Fibroblast of the aortic adventitia (primary cell): ENCODE measurements at places on chromosomes 7 and 10.

- DNase-seq: no peak
Observed at GRCh38 chr7:40282858-40283257, 148.1 kb downstream of the SUGCT start.

DNA sequence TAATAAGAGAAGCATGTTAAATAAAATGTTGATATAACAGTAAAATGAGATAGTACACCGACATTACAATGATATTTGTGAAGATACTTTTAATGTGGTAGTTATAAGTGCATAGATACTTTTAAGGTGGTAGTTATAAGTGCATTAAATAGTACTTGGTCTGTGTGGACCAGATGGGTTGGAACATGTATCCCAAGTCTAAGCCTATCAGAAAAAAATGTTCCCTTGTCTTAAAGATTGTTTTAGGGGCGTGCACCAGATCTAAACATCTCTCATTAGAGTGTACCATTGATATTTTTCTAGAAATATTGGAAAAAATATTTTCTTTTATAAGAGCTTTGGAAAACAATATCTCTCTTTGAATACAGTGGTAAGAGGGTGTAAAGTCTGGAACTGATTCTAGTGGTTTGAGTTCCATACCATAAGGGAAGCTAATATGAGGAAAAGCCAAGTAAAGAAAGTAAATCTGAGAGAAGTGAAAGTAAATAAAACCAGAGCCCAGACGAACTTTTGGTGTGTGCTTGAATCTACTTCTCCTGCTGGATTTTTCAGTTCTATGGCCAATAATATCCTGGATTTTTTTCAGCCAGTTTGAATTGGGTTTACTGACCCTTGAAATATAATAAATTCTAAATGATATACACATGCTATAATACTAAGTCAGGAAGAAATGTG is 175.3 kb downstream of the MBL2 start:
- DNase-seq: peak; percentile 24

- no peak for DNase-seq
Observed at GRCh38 chr10:10307551-10307950, 710.1 kb upstream of the CELF2 start.

DNA sequence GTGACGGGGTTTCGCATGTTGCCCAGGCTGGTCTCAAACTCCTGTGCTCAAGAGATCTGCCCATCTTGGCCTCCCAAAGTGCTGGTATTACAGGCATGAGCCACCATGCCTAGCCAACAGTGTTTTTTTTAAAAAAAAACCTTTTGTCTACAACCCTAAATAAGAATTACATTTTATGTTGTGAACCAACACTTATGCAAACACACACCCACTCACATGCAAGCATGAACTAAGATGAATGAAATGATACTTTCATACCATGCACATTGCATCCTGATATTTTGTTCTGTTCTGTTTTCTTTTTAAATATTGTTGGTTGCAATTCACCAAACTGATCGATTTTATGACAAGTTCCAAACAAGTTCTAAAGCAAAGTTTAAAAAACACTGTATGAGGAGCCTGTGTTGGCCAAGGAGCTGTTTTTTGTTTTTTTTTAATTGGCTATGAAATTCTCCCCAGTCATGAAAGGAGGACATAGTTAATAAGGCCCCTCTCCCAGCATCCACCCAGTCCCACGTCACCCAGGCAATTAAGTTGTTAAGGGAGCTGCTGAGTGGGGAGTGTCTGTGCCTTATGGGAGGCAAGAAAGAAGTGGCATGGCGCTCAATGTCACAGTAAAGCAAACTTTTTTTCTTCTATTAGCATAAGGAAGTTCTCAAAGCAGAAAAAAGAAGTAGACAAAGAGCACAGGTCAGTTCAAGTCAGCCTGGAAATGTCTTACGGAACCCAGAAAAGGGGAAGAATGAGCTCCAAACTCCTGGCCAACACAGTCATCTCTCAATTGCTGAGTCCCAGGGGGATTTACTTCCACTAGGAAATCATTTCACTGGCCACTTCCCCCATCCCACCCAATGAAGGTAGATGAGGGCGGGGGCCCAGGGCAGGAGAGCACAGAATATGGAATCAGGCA is 50.1 kb downstream of the NOD1 start:
- DNase-seq: no peak

DNA sequence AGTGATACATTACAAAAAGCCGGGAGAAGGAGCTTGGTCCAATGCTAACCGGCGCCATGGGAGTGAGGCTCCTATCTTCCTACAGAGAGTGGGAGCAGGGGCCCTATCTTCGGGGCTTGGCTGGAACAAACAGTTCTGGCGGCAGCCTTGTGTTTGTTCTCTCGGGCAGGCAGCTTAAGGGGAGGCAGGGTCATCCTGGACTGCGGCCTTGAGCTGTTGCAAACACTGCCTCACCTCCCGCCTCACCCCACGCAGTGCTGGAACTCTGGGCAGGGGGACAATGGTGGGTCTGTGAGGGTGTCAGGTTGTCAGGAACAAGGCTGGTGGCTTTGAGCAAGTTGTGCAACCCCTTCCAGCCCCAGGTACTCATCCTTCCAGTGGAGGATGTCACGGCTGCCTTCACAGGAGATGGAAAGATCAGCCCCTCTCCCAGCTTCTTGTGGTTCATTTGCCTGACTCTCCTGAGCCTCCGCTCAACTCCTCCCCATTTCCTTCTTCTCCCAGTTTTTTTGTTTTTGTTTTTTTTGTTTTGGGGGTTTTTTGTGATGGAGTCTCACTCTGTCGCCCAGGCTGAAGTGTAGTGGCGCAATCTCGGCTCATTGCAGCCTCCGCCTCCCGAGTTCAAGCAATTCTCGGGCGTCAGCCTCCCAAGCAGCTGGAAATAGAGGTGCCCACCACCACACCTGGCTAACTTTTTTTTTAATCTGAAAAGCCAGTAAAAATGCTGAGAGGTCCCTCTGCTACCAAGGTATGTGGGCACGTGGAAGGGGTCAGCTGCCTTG is 57.4 kb downstream of the SPOCK2 start:
- DNase-seq: no peak

GRCh38 chr7:40582539-40582938 is 447.7 kb downstream of the SUGCT start:
- DNase-seq: no peak

DNA sequence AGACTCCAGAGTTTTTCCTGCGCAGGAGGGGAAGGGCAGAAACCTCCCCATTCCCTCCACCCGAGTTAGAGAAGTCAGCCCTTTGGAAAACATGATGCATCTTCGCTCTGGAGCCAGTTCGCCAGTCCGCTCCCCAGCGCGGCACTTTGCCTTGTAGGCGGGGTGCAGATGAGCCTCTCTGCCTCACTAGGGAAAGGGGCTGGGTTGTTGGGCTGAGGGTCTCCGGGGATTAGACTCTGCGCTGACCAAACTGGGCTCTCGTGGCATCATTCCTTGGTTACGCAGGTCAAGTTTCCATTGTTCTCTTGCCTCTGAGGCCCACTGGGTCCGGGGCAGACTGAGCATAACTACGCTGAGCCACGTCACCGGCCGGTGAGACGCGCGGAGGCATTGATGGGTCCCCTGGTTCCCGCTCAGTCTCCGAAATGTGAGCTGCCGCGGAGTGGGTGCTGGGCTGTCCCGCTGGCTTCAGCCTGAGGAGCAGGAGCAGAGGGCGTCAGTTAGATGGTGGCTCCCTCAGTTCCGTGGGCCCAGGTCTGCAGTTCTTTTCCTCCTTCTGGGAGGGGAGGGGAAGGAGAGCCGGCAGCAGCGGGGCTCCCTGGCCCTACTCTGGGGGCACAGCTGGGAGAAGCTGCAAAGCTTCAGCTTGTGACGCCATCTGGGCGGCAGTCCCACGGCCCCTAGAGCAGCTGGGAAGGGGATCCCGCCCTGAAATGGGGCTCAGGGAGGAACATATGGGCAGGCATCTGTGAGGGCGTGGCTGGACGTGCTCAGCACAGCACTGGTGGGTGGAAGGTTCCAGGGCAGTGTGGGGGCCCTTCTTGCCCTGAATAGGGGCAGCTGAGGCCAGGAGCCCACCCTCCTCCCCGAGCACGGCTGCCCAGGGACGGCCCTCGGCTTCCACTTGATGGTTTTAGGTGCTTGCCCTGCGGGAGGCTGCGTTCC is 121.3 kb upstream of the BTBD16 start:
- DNase-seq: peak; percentile 91

DNA sequence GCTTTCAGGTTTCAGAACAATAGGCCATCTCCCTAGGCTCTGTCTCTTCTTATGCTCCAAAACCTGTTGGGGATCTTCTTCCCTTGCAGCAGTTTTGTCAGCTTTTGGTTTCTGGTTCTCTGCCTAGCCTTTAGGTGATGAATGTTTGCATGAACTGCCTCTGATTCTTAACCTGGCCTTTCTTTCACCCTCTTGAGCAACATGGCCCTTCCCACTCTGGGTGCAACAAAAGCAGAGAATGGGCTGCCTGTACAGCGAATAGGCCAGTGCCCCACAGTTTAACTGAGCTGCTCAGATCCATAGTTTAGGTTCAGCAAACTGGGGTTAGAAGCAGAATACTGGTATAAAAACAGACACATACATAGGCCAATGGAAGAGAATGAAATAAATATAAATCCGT is 18.1 kb upstream of the NUP205 start:
- DNase-seq: no peak

GRCh38 chr10:74049955-74050354 is 52.0 kb downstream of the VCL start:
- peak; percentile 25 for DNase-seq

DNA sequence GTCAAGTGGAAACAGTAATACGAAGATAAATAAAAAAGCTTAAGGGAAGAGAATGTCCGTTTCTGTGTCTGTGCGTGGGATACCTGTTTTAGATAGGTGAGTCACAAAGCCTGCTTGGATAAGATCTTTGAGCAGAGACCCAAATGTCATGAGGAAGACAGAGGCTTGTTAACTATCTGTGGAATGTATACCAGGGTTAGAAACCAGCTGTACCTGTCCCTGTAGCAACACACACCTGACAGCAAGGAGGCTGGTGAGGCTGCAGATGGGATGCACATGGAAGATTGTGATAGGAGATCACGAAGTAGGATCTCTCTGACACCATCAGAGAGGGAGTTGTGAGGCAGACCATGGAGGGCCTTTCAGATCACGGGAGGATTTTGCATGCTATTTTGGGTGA is 105.3 kb downstream of the ARHGAP21 start:
- DNase-seq: no peak

- no peak for DNase-seq
Observed at GRCh38 chr10:113534423-113534822, 18.4 kb upstream of the HABP2 start.

- peak; percentile 91 for DNase-seq
Observed at GRCh38 chr10:89129911-89130310, 77.2 kb downstream of the CH25H start.

DNA sequence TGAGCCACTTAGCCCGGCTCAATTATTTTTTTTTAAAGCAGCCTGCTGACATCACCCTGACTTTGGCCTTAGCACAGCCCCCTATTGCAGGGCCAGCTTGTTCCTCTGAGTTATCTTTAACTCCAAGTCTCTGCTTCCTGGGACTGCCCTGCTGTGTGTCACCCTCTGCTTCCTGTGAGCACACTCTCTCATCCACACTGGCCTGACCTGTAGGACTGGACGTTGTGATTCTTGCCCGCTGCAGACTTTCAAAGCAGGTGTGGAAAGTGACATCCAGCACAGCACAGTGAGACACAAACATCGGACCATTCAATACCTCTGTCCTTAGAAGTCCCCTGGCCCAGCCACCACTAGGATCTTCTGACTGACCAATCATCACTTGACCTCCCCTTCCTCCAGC is 26.4 kb upstream of the HSPA12A start:
- DNase-seq: no peak

- DNase-seq: no peak
Observed at GRCh38 chr10:24009736-24010135, 199.2 kb upstream of the KIAA1217 start.

GRCh38 chr7:105599551-105599950 is 18.3 kb upstream of the EFCAB10 start:
- DNase-seq: no peak

GRCh38 chr7:17150018-17150417 is 148.4 kb upstream of the AHR start:
- DNase-seq: no peak

GRCh38 chr10:119473771-119474170 is 68.7 kb downstream of the RGS10 start:
- no peak for DNase-seq

DNA sequence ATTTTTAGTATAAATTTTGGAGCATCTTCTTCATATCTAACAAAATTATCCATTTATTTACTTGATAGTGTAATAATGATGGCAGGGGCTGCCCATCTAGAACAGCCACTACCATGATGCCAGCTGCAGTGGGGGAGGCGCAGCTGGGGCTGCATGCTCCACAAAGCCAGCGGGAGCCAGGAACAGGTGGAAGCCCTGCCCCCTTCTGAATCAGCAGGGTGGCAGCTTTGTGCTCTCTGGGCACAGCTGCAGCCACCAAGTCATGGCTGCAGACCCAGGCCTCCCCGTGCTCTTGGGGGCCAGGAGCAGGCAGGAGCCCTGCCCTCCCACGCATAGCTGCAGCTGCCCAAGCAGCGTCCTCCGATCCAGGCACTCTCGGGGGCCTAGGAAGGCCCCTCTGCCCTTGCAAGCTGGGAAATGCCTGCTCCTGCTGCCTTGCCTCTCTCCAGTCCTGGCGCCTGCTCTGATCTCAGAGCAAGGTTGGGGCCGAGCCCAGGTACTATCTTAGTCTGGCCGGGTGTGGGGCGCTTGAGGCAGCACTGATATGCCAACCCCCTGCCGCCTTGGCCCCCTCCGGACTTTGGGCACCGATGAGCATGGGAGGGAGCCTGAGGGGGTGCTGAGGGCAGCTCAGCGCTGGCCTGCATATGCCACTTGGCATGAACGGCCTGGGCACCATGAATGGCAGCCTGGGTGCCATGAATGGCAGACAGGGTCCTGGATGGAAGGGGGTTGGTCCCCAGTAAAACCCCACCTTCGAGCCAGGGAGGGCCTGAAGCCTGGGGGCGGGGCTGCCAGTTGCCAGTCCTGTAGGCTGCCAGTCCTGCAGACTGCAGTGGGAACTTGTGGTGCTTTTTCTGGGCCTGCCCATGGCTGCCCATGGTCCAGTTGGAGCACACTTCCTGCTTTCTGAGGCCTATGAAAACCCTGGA is 1110.8 kb upstream of the POT1 start:
- no peak for DNase-seq

GRCh38 chr7:101731502-101732084 is 85.8 kb upstream of the CUX1 start:
- DNase-seq: no peak

DNA sequence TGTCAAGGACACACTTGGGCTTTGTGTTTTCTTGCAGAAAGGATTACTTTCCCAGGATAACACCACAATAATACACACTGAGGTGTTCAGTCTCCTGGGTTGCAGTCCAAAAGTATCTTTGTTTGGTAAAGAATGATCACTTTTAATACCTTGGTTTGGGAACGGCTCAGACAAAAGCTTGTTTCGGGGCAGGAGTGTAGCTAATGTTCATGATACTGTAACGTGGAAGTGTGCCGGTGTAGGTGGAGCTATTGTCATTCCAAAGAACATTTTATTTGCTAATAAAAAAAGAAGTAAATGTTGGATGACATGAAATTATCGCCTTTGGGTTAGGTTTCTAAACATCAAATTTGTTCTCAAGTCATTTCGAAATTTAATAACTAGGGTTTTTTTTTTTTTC is 1.2 kb downstream of the EIF4H start:
- DNase-seq: no peak

DNA sequence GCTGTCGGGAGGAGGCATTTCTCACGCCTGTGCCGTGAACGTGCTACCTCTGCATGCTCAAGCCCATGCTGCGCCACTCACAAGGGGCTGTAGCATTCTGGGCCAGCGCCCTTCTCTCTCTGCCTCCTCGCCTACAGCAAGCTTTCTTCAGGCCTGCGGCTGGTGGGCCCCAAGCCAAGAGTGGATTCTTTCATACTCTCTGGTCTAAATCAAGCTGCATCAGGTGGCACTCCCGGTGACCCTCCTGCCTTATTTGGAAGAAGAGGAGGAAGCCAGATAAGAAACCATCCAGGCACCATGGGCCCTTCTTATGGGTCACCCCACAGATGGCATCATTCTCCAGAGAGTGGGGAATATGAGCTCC is 86.7 kb upstream of the DUSP5 start:
- peak; percentile 77 for DNase-seq
